Placental pericyte (primary cell): ENCODE measurements at places on chromosomes 3 and 15. TPM values are rescaled to one million over a fixed set of nuclear protein-coding genes. Genes with fewer than 3 reads are reported as not detected.

Gene ZBBX
- not detected in 2 replicates for total RNA-seq

Gene RUBCN
- total RNA-seq, result 23.4 and 26.1 TPM in 2 replicates

Gene DZIP1L
- 20.8 and 45.2 TPM in 2 replicates for total RNA-seq

Gene LMAN1L
- under 0.01 TPM in 1 of 2 replicates, not detected in the other for total RNA-seq

Gene CPNE9
- total RNA-seq, result not detected in 2 replicates

Gene NLGN1
- total RNA-seq, result 0.44 and 6.7 TPM in 2 replicates

Gene SNX4
- 40.0 and 41.7 TPM in 2 replicates for total RNA-seq

Gene PRR20G
- total RNA-seq, result not detected in 2 replicates

Gene RETNLB
- total RNA-seq, result not detected in 2 replicates

Gene IGSF11
- not detected in 2 replicates for total RNA-seq

Gene BOC
- total RNA-seq, result 3.1 and 4.9 TPM in 2 replicates

Gene MYL3
- total RNA-seq, result 0.22 TPM in 1 of 2 replicates, not detected in the other

Gene FAM107A
- total RNA-seq, result 0.14 TPM in 1 of 2 replicates, not detected in the other

Gene KNG1
- not detected in 2 replicates for total RNA-seq

Gene EFCAB12
- under 0.01 and 0.22 TPM in 2 replicates for total RNA-seq

Gene TUSC7
- total RNA-seq, result not detected in 2 replicates

Gene GOLGA8Q
- 0.29 and 1.1 TPM in 2 replicates for total RNA-seq
